ENCODE measurements at places on chromosomes 16 and 17. TPM values are rescaled to one million over a fixed set of nuclear protein-coding genes. Genes with fewer than 3 reads are reported as not detected.

DNA sequence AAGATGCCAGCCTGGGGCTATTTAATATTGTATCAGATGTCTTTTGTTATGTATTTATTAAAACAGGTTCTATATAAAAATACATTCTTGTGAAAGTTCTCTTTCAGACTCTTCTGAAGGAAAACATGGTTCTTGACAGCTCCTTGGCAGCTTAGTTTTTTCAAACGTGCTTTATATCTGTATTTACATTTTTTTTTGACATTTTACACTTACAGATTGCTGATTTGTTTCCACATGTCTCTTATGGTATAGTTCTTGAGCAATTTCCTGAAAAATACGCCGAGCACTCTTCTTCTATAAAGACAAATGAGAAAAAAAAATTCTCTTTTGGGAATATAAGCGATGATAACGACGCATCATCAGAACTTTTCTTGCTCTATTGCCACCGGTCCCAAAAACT, 9.5 kb downstream of the IGSF6 start:
- DNase-seq: no peak

- peak; percentile 60 for DNase-seq
These were observed 38.9 kb downstream of the PLCG2 start for GRCh38 chr16:81817789-81818567.

- no peak for DNase-seq
These were observed 75.7 kb downstream of the CYTH1 start for GRCh38 chr17:78706271-78706915.

DNA sequence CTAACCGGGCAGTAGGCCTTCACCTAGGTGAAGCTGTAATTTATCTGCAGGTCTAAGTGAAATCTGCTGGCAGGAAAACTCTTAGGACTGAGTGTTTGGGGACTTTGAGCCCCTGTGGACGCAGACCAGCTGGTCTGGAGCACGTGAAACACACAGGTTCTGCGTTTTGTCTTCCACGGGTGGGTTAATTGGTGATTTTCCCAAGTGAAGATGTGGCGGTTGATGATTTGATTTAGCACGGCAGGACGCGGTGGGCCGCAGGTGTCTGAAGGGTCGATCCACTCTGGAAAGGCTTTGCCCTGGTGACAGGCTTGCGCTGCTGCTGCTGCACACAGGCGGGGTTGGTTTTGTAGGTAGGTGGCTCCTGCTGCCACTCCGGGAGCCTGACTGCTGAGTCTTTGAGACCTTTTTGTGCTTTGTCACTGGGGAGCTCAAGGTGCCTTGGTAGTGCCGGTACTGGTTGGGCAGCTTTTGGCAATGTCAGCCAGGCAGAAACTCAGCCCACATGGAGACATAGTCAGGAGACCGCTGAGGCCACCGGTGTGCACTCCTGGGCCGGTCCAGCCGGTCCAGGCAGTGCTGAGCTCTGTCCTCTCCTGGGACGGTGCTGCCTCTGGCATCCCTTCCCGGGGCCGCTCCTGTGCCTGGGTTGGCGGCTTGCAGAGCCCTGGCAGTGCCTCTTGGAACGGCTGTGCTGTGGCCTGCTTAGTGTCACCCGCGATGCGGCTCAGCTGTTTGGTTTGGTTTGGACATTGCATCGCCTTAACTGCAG, 2.3 kb downstream of the BAIAP2 start:
- no peak for DNase-seq

The YBX2 gene
- polyA plus RNA-seq: not detected

Data from CD14-positive monocyte (primary cell).